ENCODE measurements at places on chromosomes 5 and 9. TPM values are rescaled to one million over a fixed set of nuclear protein-coding genes. Genes with fewer than 3 reads are reported as not detected.

C9orf153 gene
- 0.25 TPM for total RNA-seq

SLC34A3 gene
- not detected for total RNA-seq

DIPK1B gene
- 1.3 TPM for total RNA-seq

PCDHGB2 gene
- 1.0 TPM for total RNA-seq

FBXL7 gene
- total RNA-seq = not detected

ZNF366 gene
- total RNA-seq = not detected

PCSK1 gene
- total RNA-seq = not detected

PGM5 gene
- not detected for total RNA-seq

FOXD4L5 gene
- total RNA-seq = not detected

GTF3C5 gene
- 79.2 TPM for total RNA-seq

PCDHA10 gene
- not detected for total RNA-seq

FSD1L gene
- 6.2 TPM for total RNA-seq

Measured in T-helper 2 cell treated with Interferon-gamma antibody and Interleukin-4, amounts not matched to agents 100 ng/mL and 5 ng/mL, for 36 hours (primary cell).